ENCODE measurements at places on chromosomes 12 and 14.

GRCh38 chr12:104790296-104791125, 167.6 kb downstream of the SLC41A2 start:
- DNase-seq = peak; percentile 34

GRCh38 chr12:67927815-67928214, 61.4 kb upstream of the IFNG-AS1 start:
- no peak for DNase-seq

DNA sequence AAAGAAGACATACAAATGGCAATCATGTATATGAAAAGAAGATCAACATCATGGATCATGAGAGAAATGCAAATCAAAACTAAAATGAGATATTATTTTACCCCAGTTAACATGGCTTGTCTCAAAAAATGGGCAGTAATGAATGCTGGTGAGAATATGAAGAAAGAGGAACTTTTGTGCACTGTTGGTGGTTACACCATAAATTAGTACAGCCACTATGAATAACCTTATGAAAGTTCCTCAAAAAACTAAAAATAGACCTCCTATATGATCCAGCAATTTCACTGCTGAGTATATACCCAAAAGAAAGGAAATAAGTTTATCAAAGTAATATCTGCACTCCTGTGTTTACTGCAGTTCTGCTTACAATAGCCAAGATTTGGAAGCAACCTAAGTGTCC, 151.7 kb downstream of the PDZRN4 start:
- DNase-seq = no peak

DNA sequence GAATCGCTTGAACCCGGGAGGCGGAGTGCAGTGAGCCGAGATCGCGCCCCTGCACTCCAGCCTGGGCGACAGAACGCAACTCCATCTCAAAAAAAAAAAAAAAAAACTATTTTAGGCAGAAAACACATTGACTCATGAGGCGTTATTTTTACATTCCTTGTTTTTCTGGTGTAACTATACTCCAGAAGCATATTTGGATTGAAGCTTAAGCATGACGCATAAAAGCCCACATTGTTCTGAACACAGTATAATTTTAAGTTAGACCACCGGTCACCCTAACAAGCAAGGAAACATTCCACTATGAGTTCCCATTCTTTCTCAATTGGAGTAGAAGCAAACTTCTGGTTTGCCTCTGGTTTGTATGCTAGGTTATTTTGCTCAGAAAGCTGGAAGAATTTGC, 173.0 kb downstream of the MYRFL start:
- no peak for DNase-seq

DNA sequence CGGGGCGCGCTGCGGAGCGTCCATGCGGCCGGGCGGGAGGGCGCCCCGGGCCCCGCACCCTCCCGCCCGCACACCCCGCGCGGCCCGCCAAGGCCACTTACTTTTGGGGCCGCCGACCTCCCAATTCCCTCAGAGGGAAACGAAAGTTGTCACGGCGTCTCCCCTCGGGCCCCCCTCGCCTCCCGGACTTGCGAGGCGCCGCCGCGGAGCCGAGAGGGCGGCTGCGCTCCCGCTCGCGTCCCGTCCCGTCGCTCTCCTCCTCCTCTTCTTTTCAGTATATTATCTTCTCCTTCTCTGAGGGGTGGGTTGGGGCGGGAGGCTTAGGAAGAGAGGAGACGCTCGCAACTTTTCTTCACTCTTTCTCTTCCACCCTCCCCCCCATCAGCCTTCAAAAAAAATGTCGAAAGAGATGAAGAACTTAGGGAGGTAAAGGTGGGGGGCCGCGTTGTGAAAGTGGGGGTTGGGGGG, 613 bp downstream of the DUSP16 start:
- peak; percentile 37 for DNase-seq

DNA sequence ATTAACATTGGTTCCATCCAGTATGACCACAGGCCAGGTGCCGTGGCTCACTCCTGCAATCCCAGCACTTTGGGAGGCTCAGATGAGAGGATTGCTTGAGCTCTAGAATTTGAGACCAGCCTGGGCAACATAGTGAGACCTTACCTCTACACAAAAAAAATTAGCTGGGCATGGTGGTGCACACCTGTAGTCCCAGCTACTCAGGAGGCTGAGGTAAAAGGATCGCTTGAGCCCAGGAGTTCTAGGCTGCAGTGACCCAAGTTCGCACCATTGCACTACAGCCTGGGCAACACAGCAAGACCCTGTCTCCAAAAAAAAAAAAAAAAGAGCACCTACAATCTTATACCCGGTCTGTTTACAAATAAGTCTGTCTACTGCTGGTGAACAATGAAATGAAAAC, 9.9 kb downstream of the LTA4H start:
- DNase-seq = no peak

DNA sequence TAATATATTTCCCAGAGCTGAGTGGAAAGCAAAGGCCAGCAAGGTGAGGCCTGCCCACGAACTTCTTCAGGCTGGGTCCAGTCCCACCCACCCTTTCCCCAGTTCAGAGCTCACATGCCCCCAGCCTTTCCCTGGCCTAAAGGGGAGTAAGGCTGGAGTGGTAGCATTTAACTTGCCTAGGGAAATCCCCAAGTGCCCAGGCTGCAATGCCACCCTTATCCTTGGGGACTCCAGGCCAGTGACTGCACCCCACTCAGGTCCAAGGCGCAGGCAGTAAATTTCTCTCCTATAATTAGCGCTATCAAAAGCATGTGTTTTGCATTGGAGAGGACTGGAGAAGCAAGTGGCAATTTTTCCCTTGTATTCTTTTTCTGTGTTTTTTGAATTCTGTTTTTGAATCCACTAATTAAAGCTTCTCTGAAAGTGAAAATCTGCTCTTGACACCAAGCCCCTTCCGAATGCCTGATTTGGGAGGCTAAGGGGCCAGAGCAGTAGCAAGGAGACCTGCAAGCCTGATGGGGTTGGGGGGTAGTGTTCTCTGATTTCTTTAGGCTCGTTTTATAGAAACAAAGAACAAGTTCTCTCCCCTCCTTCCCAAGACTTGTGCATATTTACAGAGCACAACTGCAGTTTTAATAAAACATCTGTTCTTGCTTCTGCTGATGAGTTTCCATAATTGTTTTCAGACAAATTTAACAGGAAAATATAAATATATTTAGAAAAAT, 3.5 kb upstream of the HOXC6 start:
- no peak for DNase-seq

- DNase-seq = no peak
Measured at GRCh38 chr12:124389725-124390441, 95.0 kb downstream of the RFLNA start.

DNA sequence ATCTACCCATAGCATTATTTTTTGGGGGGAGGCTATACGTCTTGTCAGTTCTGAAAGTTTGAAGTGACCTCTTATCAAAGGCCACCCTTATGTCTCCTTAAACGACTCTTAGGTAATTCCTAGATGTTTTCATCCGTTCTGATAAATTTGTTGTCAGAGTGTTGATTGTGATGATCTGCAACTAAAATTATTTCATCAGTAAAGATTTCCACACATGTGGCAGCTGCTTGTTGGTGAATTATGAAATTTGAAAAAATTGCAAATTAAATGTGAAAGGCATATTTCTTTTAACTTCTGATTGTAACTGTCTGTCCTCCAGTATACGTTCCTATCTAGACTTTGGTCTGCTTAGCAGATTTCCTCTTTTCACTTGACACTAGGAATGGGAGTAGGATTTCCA, 1.4 kb downstream of the ADIPOR2 start:
- DNase-seq = no peak

- no peak for DNase-seq
Measured at GRCh38 chr12:111154147-111154834, 214.6 kb downstream of the PHETA1 start.

DNA sequence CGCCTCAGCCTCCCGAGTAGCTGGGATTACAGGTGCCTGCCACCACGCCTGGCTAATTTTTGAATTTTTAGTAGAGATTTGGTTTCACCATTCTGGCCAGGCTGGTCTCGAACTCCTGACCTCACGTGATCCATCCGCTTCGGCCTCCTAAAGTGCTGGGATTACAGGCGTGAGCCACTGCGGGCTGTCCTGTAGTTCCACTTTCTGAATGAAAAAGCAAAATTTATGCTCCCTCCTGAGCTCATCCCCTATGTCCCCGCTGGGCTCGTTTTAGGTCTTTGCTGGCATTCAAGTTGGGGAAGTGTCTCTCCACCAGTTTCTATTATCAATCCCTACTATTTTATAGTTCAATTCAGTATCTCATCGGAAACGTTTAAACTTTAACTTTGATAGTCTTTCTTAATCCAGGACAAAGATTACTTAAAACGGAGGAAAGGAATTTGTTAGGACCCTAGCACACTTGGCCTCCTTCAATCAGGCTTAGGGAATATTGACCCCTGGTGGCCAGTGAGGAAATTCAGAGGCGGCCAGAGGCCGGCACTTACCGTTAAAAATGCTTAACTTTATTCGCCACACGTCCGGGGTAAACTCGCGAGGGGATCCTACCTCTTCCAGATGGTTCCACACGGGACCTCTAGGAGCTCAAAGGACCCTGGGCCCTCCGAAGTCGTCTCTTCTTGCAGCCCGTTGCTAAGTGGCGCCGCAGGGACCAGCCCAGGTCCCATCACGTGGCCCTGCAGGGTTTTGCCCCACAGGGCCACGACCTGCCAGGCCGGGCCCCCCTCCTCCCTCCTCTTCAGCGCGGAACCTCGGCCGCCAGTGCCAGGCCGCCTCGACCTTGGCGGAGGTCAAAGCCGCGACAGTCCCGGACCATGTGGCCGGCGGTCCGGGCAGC, 11.4 kb upstream of the DNAL1 start:
- peak; percentile 60 for DNase-seq

GRCh38 chr14:70755655-70756054, 53.7 kb downstream of the MAP3K9 start:
- DNase-seq = no peak

- no peak for DNase-seq
Measured at GRCh38 chr14:100302616-100303015, 3.6 kb downstream of the SLC25A29 start.

DNA sequence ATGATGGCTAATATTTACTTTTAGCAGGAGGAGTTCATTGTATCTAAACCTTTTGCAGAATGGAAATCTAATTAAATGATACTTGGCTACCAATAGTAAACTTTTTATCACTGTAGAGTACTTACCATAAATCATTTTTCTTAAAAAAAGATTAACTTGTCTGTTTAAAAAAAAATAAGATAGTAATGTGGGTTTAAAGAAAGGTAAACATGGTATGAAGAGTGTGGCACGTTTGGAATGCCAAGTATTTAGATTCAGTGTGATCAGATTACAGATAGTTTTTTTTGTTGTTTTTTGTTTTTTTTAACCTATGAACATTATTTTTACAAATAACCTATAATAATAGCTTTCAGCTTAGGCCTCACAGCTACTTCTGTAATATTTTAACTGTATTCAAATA, 25.8 kb downstream of the KTN1 start:
- no peak for DNase-seq

GRCh38 chr12:28390761-28391385, 200.6 kb downstream of the CCDC91 start:
- DNase-seq = no peak

DNA sequence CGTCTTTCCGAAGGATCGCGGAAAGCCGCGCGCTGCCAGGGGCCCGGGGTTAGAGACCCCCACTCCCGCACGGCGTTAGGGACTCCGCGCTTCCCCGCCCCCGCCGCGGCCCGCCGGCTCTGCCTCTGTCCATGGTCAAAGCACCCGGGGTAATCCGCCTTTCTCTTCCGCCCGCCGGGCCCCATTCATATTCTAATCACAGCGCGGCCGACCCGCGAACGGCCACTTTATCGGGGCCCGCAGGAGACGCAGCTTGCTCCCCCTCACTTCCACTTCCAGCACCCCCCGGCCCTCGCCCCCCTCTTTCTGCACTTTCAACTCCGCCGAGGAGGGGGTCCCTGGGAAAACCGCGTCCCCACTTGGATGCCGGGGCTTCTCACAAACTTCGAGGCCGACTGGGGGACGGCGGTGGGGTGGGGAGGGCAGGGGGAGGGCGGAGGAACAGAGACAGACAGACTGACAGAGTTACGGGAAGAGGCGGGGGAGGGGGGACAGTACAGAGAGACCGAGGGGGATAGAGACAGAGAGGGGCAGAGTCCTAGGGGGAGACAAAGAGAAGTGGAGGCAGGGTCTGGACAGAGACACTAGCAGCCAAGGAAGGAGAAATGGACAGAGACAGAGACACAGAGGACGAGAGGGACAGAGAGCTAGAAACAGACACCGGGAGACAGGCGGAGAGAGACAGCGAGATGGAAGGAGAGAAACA, 1.1 kb upstream of the RFX4 start:
- no peak for DNase-seq

GRCh38 chr12:41856228-41856627, 288.4 kb downstream of the GXYLT1 start:
- DNase-seq = no peak

DNA sequence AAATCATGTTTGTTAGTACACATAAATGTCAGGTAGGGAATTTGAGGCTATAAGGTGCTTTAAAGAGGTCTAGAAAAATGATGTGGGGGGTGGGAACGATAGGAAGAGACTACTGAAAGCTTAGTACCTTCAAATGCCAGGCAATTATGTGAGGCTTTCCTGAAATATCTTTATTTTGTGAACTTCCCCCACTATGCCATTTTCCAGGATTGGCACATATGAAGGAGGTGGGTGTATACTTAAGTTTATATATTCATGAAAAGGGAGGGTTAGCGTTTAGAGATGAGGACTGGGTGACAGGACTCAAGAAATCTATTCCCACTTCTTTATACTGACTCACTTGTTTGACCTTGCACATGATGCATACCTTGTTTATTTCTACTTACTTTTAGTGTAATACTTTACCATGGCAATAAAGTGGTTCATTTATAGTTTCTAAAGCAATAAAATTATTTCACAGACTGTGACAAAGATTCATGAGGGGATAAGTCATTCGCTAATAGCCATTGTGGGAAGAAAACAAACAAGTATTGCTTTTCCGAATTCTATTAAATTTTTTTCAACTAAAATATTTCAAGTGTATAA, 77.1 kb downstream of the PLEKHA5 start:
- DNase-seq = no peak

- DNase-seq = no peak
Measured at GRCh38 chr12:23560611-23561010, 388.9 kb downstream of the SOX5 start.

DNA sequence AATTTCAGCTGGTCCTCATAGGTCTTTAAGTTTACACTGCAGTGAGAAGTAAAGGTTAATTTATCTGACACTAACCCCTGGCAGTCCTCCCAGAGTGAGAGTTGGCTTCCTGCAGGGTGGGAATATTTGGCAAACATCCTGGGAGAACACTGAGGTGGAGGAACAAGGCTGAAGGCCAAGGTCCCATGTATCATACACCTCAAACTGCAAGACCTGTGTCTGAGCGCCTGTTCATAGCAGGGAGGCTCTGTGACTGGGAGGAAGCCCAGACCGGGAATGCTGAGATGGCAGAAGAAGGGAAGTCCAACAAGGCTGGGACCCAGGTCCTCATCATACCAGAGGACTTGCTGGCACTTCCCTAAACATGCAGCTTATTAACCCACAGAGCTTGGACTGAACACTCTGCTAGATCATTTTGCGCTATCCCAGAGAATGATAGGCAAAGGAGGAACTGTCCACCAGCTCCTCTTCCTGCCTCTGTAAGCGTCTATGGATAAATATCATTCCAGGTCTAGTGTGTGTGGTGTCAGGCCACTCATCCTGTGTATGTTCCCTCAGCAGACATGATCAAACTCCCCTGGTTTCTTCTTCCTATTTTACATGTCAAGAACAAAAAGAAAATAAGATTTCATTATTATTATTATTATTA, 199.6 kb upstream of the CNOT2 start:
- DNase-seq = no peak

GRCh38 chr12:124125203-124125871, 152.3 kb downstream of the ZNF664 start:
- DNase-seq = no peak

Measured in stimulated activated naive CD4-positive, alpha-beta T cell (primary cell).